ENCODE measurements at places on chromosomes 1 and 21. TPM values are rescaled to one million over a fixed set of nuclear protein-coding genes. Genes with fewer than 3 reads are reported as not detected.
A peak's percentile ranks its signal among the peaks of the same experiment; 100 is the strongest.

DNA sequence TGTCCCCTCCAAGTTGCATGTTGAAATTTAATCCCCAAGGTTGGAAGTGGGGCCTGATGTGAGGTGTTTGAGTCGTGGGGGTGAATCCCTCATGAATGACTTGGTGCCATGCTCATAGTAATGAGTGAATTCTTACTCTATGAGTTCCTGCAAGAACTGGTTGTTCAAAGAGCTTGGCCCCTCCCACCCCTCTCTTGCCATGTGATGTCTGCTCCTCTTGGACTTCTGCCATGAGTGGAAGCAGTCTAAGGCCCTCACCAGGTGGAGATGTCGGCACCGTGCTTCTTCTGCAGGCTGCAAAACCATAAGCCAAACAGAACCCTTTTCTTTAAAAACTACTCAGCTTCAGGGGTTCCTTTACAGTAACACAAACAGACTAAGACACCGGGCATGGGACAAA is 14.3 kb downstream of the G0S2 start:
- H3K27ac ChIP-seq: no peak overlapping the region
- DNase-seq: no peak
- H3K4me3 ChIP-seq: no peak overlapping the region
- H3K4me1 ChIP-seq: peaks cover 66% of the 10 kb centered on the region
- H3K36me3 ChIP-seq: peaks cover 14% of the 10 kb centered on the region

DNA sequence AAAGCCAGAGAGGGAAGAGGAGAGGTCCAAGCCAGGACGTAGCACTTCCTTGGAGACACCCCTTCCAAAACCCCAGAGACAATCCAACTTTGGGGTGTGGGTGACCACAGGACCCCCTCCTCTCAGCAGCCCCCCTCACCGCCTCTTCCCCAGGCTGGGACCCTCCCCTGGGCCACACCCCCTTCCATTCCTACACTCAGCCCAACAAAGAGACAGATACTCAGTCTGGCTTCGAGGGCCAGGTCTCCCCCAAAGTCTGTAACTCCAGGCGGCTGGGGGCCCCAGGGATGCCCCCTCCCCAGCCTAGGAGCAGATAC is 1.4 kb downstream of the MEX3A start:
- DNase-seq: no peak
- H3K4me3 ChIP-seq: peak overlapping the region; percentile 61
- H3K27ac ChIP-seq: no peak overlapping the region

- no peak for DNase-seq
- H3K27ac ChIP-seq: no peak overlapping the region
- no peak overlapping the region for H3K4me3 ChIP-seq
- H3K4me1 ChIP-seq: peaks cover 43% of the 10 kb centered on the region
- H3K36me3 ChIP-seq: peaks cover 11% of the 10 kb centered on the region
- H3K27me3 ChIP-seq: no peaks in the 10 kb centered on the region
Observed at GRCh38 chr1:192566657-192567056, 8.9 kb upstream of the RGS1 start.

GRCh38 chr1:37629008-37629407 is 5.7 kb downstream of the RSPO1 start:
- no peak for DNase-seq
- H3K36me3 ChIP-seq: no peaks in the 10 kb centered on the region
- no peak overlapping the region for H3K4me3 ChIP-seq
- peaks cover 71% of the 10 kb centered on the region for H3K27me3 ChIP-seq
- H3K27ac ChIP-seq: no peak overlapping the region

DNA sequence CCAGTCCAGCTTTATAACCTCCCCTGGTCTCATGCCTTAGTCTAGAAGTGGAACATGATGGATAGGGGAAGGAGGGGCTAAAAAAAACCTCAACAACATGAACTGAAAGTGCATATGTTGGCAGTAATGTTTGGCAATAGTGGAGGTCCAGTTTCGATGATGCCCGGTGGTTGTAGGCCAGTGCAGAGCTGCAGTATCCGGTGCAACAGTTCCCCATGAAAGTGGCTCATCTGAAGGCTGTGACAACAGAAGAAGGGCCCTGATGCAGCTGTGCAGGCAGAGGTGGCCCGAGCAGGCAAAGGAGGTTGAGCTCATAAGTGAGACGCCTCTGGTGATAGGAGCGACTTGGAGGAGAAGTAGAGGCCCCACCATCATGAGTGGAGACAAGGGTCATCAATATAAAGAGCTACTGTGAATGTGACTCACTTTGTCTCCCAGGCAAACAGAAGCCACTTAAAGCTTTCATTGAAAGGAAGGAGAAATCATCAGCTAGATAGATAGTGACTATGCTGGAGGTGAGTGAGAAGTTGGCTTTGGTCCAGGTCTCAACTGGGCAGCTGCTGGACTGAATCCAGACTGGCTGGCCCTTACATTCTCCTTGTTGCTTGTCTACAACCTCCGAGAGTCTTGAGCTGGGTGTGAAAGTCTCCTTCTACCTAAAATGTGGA is 10.2 kb upstream of the CREG1 start:
- no peak overlapping the region for H3K4me3 ChIP-seq
- H3K27me3 ChIP-seq: peaks cover 10% of the 10 kb centered on the region
- DNase-seq: no peak
- H3K36me3 ChIP-seq: no peaks in the 10 kb centered on the region
- no peak overlapping the region for H3K27ac ChIP-seq

GRCh38 chr1:154719586-154720327 is 111.8 kb upstream of the ADAR start:
- peaks cover 29% of the 10 kb centered on the region for H3K4me1 ChIP-seq
- H3K27ac ChIP-seq: peak overlapping the region; percentile 45
- H3K36me3 ChIP-seq: no peaks in the 10 kb centered on the region
- peak overlapping the region; percentile 7 for H3K4me3 ChIP-seq

DNA sequence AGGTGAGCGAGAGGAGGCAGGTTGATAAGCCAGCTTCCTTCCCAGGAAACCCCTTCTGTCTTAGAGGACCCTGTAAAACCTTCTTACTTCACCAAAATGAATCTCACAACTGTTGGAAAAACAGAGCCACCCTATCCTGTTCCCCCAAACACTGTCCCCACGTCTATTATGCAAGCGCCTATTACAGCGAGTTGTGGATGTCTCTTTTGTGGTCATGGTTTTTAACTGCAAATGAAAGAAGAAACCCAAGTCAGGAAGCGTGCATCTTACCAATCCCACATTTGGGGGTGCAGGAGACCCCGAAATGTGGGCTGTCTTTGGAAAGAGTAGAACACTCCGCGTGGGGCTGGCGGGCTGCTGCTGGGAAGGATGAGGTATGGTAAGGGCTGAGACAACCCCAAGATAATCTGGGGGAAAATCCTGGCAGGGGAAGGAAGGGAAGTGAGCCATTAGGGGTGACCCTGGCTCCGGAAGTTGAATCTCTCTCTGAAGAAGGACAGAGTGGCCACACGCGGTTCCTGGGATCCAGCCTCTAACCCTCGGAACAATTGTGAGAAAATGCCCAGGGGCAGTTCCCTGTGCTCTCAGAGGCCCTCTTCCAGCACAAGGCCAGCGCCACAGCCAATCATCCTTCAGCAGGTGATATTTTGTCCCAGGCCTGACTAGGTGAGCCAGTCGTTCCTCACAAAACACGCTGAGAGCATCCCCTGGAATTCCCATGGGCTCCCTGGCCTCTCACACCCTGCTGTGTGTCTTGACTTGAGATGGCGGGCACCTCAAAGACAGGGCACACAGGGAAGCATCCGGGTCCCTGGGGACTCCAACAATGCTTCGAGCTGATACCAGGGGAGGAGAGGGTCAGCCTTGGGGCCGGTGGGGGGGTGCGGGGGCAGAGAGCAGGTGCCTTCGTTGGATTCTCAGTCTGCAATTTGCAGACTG is 168.5 kb upstream of the IRF2BP2 start:
- H3K4me1 ChIP-seq: peaks cover 2% of the 10 kb centered on the region
- peak; percentile 70 for DNase-seq
- H3K27ac ChIP-seq: no peak overlapping the region
- H3K4me3 ChIP-seq: no peak overlapping the region
- H3K36me3 ChIP-seq: peaks cover 8% of the 10 kb centered on the region

DNA sequence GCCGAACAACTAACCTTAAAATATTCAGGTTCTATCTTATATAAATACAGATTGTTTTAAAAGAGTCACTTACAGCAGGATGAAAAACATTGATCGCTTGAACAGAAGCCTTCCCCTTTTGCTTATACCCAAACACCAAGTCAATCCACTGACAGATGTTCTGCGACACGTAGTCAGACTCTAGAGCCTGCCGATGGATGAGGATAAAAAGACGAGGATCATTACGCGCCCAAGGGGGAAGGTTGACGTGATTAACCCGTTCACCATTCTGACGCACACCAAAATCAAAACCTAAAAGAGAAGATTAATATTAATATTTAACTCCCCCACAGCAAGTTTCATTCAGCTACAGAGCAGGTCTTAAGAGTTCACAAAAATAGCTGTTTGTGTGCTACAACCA is 59.4 kb upstream of the GNG4 start:
- peaks cover 46% of the 10 kb centered on the region for H3K36me3 ChIP-seq
- no peak for DNase-seq
- H3K27me3 ChIP-seq: no peaks in the 10 kb centered on the region
- H3K4me3 ChIP-seq: no peak overlapping the region
- H3K4me1 ChIP-seq: peaks cover 9% of the 10 kb centered on the region
- H3K27ac ChIP-seq: no peak overlapping the region

- peaks cover 93% of the 10 kb centered on the region for H3K4me1 ChIP-seq
- H3K36me3 ChIP-seq: peaks cover 71% of the 10 kb centered on the region
- no peak for DNase-seq
- H3K27ac ChIP-seq: peak overlapping the region; percentile 95
- H3K27me3 ChIP-seq: no peaks in the 10 kb centered on the region
Observed at GRCh38 chr1:167500283-167500860, 18.0 kb downstream of the CD247 start.

Gene MTARC2
- not detected for total RNA-seq

Gene TP73
- total RNA-seq: 1.3 TPM

- H3K27me3 ChIP-seq: no peaks in the 10 kb centered on the region
- DNase-seq: no peak
- peaks cover 26% of the 10 kb centered on the region for H3K4me1 ChIP-seq
Observed at GRCh38 chr21:44850905-44851657, 22.4 kb downstream of the PTTG1IP start.

- no peak for DNase-seq
- peaks cover 47% of the 10 kb centered on the region for H3K4me1 ChIP-seq
- H3K36me3 ChIP-seq: peaks cover 4% of the 10 kb centered on the region
- H3K4me3 ChIP-seq: no peak overlapping the region
Observed at GRCh38 chr1:64915381-64916274, 50.7 kb downstream of the JAK1 start.

Gene ADGRL2
- 0.17 TPM for total RNA-seq

DNA sequence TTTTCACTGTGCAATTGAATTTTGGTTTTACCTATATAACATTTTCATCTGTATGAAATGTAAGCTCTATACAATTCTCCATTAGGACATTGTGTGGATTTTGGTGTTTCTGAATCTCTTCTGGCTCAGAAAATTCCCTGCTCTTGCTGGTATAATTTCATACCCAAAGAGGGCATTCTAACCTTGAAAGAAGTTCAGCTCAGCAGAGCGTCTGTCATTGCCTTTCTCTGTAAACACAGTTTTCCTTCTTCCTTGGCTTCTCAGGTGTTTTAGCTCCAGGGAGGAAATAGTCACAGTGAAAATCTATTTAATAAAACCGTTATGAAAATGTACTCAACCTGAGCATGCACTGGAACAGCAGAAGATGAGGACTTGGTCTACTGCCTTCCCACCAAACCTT is 16.0 kb downstream of the DISC1 start:
- H3K36me3 ChIP-seq: peaks cover 7% of the 10 kb centered on the region
- no peak overlapping the region for H3K4me3 ChIP-seq
- peaks cover 1% of the 10 kb centered on the region for H3K4me1 ChIP-seq
- H3K27ac ChIP-seq: no peak overlapping the region
- DNase-seq: no peak

Gene DISP3
- 0.31 TPM for total RNA-seq

GRCh38 chr21:15774590-15774989 is 44.8 kb downstream of the USP25 start:
- peaks cover 22% of the 10 kb centered on the region for H3K36me3 ChIP-seq
- no peak overlapping the region for H3K4me3 ChIP-seq
- H3K27me3 ChIP-seq: no peaks in the 10 kb centered on the region
- H3K4me1 ChIP-seq: peaks cover 14% of the 10 kb centered on the region
- no peak for DNase-seq
- H3K27ac ChIP-seq: no peak overlapping the region

Gene HAO2
- total RNA-seq: not detected

DNA sequence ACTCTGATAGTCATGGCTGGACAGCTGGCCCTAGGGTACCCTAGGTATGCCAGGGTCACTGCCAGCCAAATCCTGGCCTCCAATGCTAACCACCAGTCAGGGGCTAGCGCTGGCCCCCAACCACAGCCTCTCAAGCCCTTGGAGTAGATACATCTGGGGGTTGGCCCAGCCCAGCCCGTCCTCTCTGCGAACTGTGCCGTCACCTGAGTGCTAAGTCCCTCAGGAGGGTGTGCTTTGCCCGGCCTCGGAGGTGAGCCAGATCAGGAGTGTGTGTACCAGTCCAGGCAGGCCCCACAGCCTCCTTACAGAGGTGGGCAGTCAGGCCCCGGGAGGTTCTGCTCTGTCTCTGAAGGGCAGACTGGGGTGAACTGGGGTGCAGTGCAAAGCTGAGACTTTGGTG is 34.0 kb upstream of the DISP3 start:
- peaks cover 12% of the 10 kb centered on the region for H3K27me3 ChIP-seq
- H3K4me1 ChIP-seq: no peaks in the 10 kb centered on the region
- no peak overlapping the region for H3K27ac ChIP-seq

Gene CDC20
- total RNA-seq: 84.3 TPM

Gene GPR61
- total RNA-seq: not detected

Gene LRRC53
- not detected for total RNA-seq

- no peak overlapping the region for H3K4me3 ChIP-seq
- no peaks in the 10 kb centered on the region for H3K27me3 ChIP-seq
- H3K4me1 ChIP-seq: no peaks in the 10 kb centered on the region
- DNase-seq: no peak
- H3K27ac ChIP-seq: no peak overlapping the region
Observed at GRCh38 chr1:177771688-177772087, 198.2 kb downstream of the SEC16B start.

Gene TMEM35B
- total RNA-seq: 20.1 TPM

GRCh38 chr1:159913451-159914192 is 11.7 kb downstream of the TAGLN2 start:
- H3K27me3 ChIP-seq: no peaks in the 10 kb centered on the region
- H3K36me3 ChIP-seq: peaks cover 36% of the 10 kb centered on the region
- peak overlapping the region; percentile 89 for H3K27ac ChIP-seq
- H3K4me1 ChIP-seq: peaks cover 62% of the 10 kb centered on the region
- H3K4me3 ChIP-seq: no peak overlapping the region

DNA sequence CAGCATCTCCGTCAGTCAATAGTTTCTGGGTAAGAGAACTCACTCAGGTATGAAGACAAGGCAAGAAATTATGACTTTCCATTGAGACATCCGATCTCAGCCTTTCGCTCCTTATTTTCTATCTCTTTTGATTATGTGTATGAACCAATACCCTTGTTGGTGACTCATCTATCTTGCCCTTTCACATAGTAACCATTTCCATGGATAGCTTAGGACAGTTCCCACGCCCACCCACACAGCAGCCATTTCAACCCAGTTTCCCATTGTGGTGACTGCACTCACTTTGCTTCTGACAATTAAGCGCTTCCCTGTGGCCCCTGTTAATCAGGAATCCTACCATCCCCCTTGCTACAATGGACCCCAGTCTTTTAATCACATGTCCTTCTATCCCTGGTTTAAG is 210.6 kb upstream of the ADGRL2 start:
- no peak for DNase-seq
- no peaks in the 10 kb centered on the region for H3K36me3 ChIP-seq
- H3K4me3 ChIP-seq: no peak overlapping the region
- H3K27ac ChIP-seq: no peak overlapping the region

- no peak for DNase-seq
- no peaks in the 10 kb centered on the region for H3K27me3 ChIP-seq
- no peak overlapping the region for H3K27ac ChIP-seq
- no peaks in the 10 kb centered on the region for H3K36me3 ChIP-seq
Observed at GRCh38 chr1:86138746-86139145, 17.8 kb downstream of the COL24A1 start.

Data from activated CD4-positive, alpha-beta T cell treated with anti-CD3 and anti-CD28 coated beads, Interleukin-2, amount 10 ng/mL, durations not matched to agents 24 days and 14 days (primary cell).